RPMI7951 (cell line): ENCODE measurements at places on chromosomes 6 and 20. TPM values are rescaled to one million over a fixed set of nuclear protein-coding genes. Genes with fewer than 3 reads are reported as not detected.

Gene VEGFA
- 108 and 135 TPM in 2 replicates for total RNA-seq

Gene CCN5
- not detected in 2 replicates for total RNA-seq

Gene PRDM13
- under 0.01 TPM in 1 of 2 replicates, not detected in the other for total RNA-seq

Gene ERVFRD-1
- total RNA-seq = not detected in 2 replicates

Gene F13A1
- total RNA-seq = not detected in 2 replicates

Gene CRISP2
- not detected in 2 replicates for total RNA-seq

Gene DCBLD1
- total RNA-seq = 23.9 and 30.3 TPM in 2 replicates

Gene FRK
- 1.7 and 1.8 TPM in 2 replicates for total RNA-seq

Gene FAM209A
- 0.12 TPM in 1 of 2 replicates, not detected in the other for total RNA-seq

Gene ZKSCAN3
- 3.9 and 4.3 TPM in 2 replicates for total RNA-seq

Gene HLA-G
- not detected in 2 replicates for total RNA-seq

Gene OR2H2
- total RNA-seq = not detected in 2 replicates

Gene SMOC2
- not detected in 2 replicates for total RNA-seq

Gene VGLL2
- total RNA-seq = not detected in 2 replicates

Gene ENPP1
- 30.0 and 34.0 TPM in 2 replicates for total RNA-seq

Gene CCHCR1
- 23.4 and 26.0 TPM in 2 replicates for total RNA-seq

Gene TP53TG5
- not detected in 2 replicates for total RNA-seq

Gene SLC13A3
- 1.7 and 4.1 TPM in 2 replicates for total RNA-seq

Gene CENPW
- total RNA-seq = 60.1 and 66.8 TPM in 2 replicates

Gene ADGRF5
- 0.12 and 0.20 TPM in 2 replicates for total RNA-seq

Gene UBE2V1
- 134 and 174 TPM in 2 replicates for total RNA-seq

Gene BPHL
- total RNA-seq = 22.9 and 24.8 TPM in 2 replicates

Gene MAS1
- not detected in 2 replicates for total RNA-seq

Gene UNC5CL
- total RNA-seq = 0.10 and 0.12 TPM in 2 replicates

Gene FKBP1A
- 527 and 564 TPM in 2 replicates for total RNA-seq

Gene AGPAT4
- 15.5 and 16.2 TPM in 2 replicates for total RNA-seq

Gene BMP7
- total RNA-seq = 0.96 and 0.98 TPM in 2 replicates

Gene ZFP57
- total RNA-seq = not detected in 2 replicates

Gene SMAP1
- 18.8 and 25.0 TPM in 2 replicates for total RNA-seq

Gene MLIP
- total RNA-seq = not detected in 2 replicates

Gene UST
- 5.7 and 6.8 TPM in 2 replicates for total RNA-seq

Gene CTCFL
- total RNA-seq = not detected in 2 replicates

Gene RRAGD
- under 0.01 and 0.20 TPM in 2 replicates for total RNA-seq

Gene SAMD5
- total RNA-seq = 0.10 and 0.24 TPM in 2 replicates

Gene SNAI1
- total RNA-seq = 1.4 and 1.7 TPM in 2 replicates

Gene BTN2A1
- total RNA-seq = 12.3 and 15.0 TPM in 2 replicates

Gene BACH2
- total RNA-seq = 1.4 and 2.0 TPM in 2 replicates

Gene POU5F1
- total RNA-seq = 0.36 TPM in 1 of 2 replicates, not detected in the other

Gene PRSS35
- total RNA-seq = not detected in 2 replicates

Gene TRIM27
- 47.3 and 62.2 TPM in 2 replicates for total RNA-seq

Gene PPP1R14C
- not detected in 2 replicates for total RNA-seq

Gene EFCAB8
- 0.10 and 1.1 TPM in 2 replicates for total RNA-seq

Gene C6orf141
- 0.20 and 0.60 TPM in 2 replicates for total RNA-seq

Gene NR2E1
- 0.10 TPM in 1 of 2 replicates, not detected in the other for total RNA-seq

Gene CPNE5
- not detected in 2 replicates for total RNA-seq

Gene CRYBG1
- 74.4 and 81.6 TPM in 2 replicates for total RNA-seq

Gene VTA1
- total RNA-seq = 108 and 128 TPM in 2 replicates

Gene SLC52A3
- total RNA-seq = not detected in 2 replicates

Gene KPNA5
- total RNA-seq = 7.2 and 8.1 TPM in 2 replicates

Gene OLIG3
- not detected in 2 replicates for total RNA-seq

Gene TRIM31
- not detected in 2 replicates for total RNA-seq

Gene SYNDIG1
- 10.2 and 12.6 TPM in 2 replicates for total RNA-seq

Gene FAM83B
- total RNA-seq = not detected in 2 replicates

Gene ZC3H12D
- 0.48 and 0.98 TPM in 2 replicates for total RNA-seq

Gene COX4I2
- not detected in 2 replicates for total RNA-seq

Gene LINC00237
- not detected in 2 replicates for total RNA-seq

Gene CST7
- total RNA-seq = 77.4 and 80.0 TPM in 2 replicates

Gene BANF2
- total RNA-seq = not detected in 2 replicates

Gene WFDC12
- not detected in 2 replicates for total RNA-seq

Gene RIPOR3
- 10.0 and 10.8 TPM in 2 replicates for total RNA-seq
